ENCODE measurements at places on chromosomes 13 and 19. TPM values are rescaled to one million over a fixed set of nuclear protein-coding genes. Genes with fewer than 3 reads are reported as not detected.

GRCh38 chr19:13082192-13083007 is 20.3 kb downstream of the LYL1 start:
- no peak for DNase-seq

DNA sequence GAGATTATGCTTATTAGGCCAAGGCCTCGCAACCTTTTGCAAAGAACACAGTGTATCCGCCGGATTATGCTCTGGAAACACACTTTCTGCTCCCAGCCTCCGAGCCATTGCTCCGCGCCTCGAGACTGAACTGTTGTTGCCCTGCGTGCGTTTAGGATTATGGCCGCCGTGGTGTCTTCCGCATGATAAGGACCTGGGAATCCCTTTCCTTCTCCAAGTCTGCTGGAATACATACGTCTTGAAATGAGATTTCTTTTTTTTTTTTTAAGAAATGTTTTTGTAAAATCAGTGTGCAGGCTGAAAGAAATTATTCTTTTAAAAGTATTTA is 89.8 kb upstream of the SOX1 start:
- no peak for DNase-seq

- DNase-seq, result no peak
Observed at GRCh38 chr19:10010247-10010691, at the start of gene COL5A3. TSS of gene COL5A3 (minus strand) at chr19:10010504. CDS start at chr19:10010385, 119 bp downstream.

- DNase-seq, result no peak
Observed at GRCh38 chr19:36093687-36094086, 17.3 kb upstream of the OVOL3 start.

GRCh38 chr19:50759886-50760285 is 10.4 kb upstream of the GPR32 start:
- no peak for DNase-seq

DNA sequence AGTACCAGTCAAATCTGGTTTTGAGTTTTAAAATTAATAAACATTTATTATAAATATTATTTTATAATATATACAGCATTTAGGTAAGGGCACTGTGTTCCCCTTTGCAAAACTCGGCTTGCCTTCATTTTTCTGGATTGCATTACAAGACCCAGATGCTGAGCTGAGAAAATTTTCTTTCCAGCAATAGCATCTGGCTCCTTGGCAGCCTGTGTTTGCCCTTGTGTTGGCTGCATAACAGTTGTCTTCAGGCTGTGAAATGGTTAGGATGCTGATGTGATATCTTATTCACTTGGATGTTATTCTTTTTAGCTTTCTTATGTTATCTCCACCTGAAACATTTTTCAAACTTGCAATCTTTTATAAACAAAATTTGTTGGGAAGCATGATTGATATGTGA is 784.4 kb downstream of the DACH1 start:
- no peak for DNase-seq

DNA sequence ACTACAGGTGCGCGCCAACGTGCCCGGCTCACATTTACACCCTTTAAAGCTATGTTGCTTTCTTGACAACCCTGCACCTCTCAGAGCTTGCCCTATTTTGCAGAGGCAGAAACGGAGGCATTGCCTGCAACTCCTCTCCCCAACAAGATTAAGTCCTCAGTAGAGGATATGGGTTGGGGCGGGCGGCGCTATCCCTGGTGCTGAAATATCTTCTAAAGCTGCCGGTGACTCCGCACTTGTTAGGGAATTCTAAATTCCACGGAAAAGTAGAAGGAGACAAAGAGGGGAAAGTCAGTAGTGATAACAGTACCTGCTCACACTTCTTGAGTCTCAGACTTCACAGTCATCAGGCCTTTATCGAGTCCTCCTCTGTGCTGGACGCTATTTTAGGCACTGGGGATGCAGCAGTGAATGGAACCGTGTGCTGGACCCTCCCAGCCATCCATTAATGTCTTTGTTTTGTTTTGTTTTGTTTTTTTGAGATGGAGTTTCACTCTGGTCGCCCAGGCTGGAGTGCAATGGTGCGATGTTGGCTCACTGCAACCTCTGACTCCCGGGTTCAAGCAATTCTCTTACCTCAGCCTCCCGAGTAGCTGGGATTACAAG is 18.0 kb downstream of the SLC5A5 start:
- DNase-seq, result no peak

- no peak for DNase-seq
Observed at GRCh38 chr19:55324662-55325061, 479 bp downstream of the TMEM150B start.

- DNase-seq, result no peak
Observed at GRCh38 chr19:793806-794205, 3.4 kb upstream of the PTBP1 start.

DNA sequence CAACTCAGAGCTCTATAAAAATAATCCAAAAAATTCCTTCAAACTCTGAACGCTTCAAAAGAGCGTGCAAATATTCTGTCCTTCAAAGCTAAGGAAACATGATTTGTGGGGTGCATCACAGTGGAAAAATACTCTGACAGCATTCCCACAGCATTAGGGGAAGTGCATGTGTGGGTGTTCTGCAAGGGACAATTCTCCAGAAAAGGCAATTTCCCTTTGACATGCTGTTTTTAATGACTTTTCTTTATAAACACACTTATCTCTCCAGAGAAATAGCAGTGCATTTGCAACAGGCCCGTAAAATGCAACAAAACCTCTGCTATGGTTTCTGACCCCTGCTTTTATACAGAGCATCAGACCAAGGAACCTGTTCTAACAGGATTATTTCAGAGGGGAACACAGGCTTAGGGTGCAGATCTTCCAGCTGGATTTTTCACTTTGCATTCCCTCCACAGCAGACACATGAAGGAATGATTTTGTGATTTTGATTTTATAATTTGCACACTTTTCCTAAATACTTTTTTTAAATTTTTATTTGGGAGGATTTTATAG is 42.6 kb downstream of the KL start:
- no peak for DNase-seq

- DNase-seq, result no peak
Observed at GRCh38 chr13:36918246-36919131, 1.5 kb downstream of the SMAD9 start.

DNA sequence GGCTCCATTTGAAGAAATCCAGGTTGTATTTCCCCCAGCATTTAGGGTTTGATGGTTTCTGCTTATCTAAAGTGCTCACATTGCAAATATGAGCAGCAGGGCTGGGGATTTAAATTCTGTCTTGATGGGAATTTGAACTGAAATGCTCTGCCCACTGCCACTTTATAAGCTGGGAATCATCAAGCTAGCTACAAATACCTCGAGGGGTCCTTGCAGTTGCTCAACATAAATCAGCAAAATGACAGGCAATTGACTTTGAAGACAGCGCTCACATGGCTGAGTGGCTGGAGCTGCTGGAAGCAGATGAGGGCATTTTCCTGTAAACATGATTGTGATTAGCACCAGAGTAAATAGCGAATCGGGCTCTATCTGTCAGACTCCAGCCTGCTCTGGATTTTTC is 39.4 kb upstream of the MEDAG start:
- DNase-seq, result no peak

RFC3 gene
- 62.6 TPM for total RNA-seq

ERICH6B gene
- total RNA-seq, result not detected

FARP1 gene
- 1.5 TPM for total RNA-seq

CASP14 gene
- 0.11 TPM for total RNA-seq

ETFB gene
- total RNA-seq, result 129 TPM

Measured in GM12878 (cell line).